ENCODE measurements at places on chromosomes 3 and 15.

DNA sequence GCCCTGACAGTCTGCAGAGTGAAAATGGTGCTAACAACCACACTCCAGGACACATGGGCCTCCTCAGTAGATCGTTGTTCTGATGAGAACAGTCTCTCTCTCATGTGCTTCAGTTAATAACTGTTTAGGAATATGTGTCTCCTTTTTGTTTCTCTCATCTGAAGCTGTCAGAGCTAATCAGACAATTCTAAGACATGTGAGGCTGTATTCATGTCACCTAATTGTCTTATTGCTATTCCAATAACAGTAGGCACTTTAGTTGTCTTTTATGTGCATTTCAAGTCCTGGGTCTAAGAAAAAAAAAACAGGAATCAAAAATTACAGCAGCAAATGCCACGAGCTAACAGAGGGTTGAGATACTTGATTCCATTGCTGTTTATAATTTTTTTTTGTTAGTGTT is 89.1 kb downstream of the WDR49 start:
- DNase-seq: no peak

- DNase-seq: no peak
Observed at GRCh38 chr3:132537297-132537696, 59.8 kb upstream of the ACKR4 start.

GRCh38 chr15:95511671-95512070 is 818.8 kb upstream of the NR2F2 start:
- no peak for DNase-seq

- DNase-seq: no peak
Observed at GRCh38 chr3:156985711-156986110, 159.6 kb downstream of the LEKR1 start.

- DNase-seq: no peak
Observed at GRCh38 chr15:62994439-62994838, 48.1 kb upstream of the TPM1 start.

DNA sequence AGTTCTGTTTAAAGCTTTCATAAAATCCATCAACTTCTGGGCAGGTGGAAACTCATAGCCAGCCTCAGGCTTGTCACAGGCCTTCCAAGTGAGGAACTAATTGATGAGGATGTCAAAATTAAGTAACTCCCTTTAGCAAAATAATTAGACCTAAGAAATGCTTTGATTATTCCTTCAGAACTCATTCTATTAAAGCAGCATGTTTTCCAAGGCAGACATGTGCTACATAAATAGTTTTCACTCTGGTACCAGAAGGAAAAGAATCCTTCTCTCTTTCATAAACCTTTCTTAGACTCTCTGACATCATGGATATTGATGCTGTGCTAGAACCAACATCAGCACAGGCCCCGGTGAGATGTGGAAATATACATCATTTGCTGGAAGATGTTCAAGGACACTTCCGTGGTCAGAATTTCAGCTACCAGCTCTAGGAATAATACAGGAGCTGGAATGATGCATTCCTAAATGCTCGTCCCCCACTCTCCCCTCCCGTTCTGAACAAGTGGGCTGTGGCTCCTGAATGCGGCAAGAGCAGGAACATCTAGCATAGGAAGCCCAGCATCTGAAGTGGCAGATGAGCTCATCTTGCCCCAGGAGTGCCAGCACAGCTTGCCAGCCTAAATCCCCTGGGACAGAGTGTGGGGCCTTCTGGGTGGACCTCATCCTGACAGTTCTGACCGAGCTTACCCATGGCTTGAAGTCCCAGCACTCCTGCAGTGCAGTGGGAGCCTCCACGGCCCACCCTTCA is 82.4 kb downstream of the WWTR1 start:
- DNase-seq: no peak

DNA sequence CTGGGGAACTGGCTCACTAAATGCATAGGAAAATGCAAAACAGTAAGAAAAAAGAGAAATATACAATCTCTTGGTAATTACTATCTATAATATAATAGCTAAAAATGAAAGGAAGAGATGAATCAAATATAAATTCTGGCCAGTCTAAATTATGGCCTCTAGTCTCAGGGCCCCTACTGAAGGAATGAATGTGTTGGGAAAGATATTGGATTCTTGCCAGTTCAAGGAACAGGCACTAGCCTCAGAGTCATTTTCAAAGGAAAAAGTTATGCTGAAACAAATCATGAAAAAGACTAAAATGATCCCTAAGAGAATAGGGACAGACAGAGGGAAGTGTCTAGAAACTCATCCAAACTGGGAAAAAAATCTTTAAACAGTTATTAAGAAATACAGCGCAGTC is 62.4 kb downstream of the C3orf80 start:
- DNase-seq: no peak

- DNase-seq: peak; percentile 56
Observed at GRCh38 chr3:10344147-10344943, 23.4 kb upstream of the SEC13 start.

- no peak for DNase-seq
Observed at GRCh38 chr3:162295323-162295983, 798.8 kb downstream of the OTOL1 start.

DNA sequence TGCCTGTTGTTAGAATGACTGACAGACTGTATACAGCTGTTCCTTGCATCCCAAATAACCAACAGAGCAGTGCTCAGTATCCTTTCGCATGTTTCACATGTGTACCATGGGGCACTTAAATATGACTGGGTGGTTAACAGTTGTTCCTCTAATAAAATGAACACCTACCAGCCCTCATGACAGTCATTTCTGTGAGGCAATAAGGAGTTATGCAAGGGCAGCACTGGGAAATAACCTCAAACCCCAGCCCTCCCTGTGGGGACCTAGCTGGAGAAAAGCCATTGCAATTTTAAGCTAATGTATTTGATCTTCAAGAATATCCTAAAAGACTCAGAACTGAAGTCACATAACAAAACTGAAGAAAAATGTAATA is 7.3 kb downstream of the RFT1 start:
- DNase-seq: no peak

GRCh38 chr3:83354205-83354604 is 1592.8 kb upstream of the GBE1 start:
- no peak for DNase-seq

DNA sequence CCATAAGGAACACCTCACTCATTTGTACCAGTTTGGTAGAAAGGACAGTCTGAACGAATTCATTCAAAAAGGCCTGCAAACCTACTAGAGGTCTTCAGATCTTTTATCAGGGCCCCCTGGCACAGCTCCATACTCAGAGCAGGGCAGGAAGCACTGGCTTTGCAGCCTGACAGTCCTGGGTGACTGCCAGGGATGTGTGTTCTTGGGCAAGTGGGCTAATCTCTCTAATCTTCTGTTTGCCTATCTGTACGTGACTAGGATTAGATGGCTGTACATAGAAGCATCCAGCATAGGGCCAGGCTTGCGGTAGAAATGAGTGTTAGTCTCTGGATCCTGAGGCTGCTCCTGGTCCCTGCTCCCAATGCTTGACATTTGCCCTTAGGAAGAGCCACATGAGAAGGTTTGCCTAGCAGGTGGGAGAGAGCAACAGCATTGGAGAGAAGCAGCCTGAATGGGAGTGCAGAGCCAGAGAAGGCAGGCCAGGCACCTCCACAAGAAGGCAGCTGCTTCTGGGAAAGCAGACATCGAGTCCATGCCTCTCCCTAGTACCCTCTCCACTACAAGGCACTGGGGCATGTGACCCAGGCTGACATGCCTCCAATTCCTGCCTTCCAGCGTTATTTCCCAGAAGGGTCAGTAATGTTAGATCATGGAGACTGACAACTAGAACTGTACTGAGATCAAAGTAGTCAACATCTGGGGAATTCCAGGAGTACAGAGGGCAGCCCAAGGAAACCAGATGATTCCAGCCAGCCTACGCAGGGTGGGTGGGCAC is 1.0 kb upstream of the CXCR6 start:
- DNase-seq: no peak

- DNase-seq: no peak
Observed at GRCh38 chr15:26128611-26129140, 265.5 kb upstream of the ATP10A start.
